ENCODE measurements at places on chromosomes 2 and 18.
A peak's percentile ranks its signal among the peaks of the same experiment; 100 is the strongest.

GRCh38 chr2:225196579-225196978, 154.3 kb upstream of the DOCK10 start:
- DNase-seq: peak; percentile 1

GRCh38 chr2:11527001-11527400, 6.8 kb upstream of the GREB1 start:
- no peak for DNase-seq

- DNase-seq: peak; percentile 87
Observed at GRCh38 chr2:162318328-162319180, at the start of gene IFIH1. Gene IFIH1, minus strand, starts transcription at chr2:162318684. Its CDS starts 377 bp downstream, at chr2:162318307.

DNA sequence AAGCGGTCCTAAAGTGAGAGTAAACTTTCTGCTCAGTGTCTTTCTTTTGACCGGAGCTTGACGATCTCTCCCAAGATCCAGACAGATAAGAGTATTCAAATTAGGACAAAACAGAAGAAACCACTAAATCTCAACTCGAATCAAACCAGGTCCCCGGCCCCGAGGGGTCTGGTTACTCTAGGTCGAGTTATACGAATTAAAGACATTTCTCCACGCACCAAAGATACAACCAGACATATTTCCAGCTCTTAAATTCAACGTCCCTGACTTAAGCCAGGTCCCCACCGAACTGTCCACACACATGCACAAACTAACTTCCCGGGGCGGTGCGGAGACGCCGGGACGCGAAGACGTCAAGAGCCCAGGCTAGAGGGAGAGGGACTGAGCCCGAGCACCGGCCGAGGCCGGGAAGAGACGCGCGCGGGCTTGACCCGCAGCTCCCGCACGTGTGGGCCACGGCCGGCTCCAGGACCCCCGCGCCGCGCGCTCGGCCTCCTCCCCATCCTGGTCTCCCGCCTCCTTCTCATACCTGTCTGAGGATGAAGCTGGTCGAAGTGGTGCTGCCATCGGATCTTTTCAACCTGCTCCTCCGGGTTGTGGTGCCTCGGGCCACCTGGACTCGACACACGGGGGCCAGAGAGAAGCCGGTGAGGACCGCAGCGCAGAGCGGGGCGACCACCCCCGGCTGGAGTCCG, 896 bp downstream of the CACNB4 start:
- DNase-seq: no peak

- DNase-seq: no peak
Observed at GRCh38 chr2:42783511-42783910, 8.9 kb downstream of the HAAO start.

DNA sequence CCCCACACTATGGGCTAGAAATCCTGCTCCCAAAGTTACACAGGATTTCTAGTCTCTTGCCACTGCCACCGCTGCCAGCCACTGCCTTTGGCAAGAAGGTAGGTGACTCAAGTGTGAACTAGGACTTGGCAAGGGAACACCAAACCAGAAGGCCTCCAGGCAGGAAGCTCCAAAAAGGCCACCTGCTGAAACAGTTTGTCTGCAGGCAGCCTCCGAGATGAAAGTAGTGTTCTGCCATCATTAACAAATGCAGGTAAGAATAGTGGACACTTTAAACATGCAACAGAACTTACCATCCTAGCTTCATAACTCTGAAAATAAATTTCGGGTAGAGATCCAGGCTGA, 3.9 kb downstream of the ANKRD44 start:
- DNase-seq: no peak

DNA sequence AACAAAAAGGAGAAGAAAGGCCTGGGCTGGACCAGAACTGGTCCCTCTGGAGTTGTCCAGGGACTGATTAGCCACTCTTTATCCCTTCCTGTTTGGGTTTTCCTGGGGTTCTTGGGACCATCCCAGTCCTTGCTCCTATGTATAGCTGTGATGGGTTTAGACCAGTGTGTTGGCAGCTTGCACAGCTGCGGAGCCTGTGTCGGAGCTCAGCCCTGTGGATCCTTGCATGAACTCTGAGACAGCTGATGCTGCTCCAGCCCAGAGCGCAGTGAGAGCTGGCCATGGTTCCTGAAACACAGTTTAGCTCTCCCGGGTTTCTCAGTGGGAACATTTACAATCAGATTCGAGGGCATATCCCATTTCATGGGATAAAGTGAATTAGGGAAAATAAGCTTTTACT, 16.9 kb downstream of the IMPA2 start:
- DNase-seq: no peak

DNA sequence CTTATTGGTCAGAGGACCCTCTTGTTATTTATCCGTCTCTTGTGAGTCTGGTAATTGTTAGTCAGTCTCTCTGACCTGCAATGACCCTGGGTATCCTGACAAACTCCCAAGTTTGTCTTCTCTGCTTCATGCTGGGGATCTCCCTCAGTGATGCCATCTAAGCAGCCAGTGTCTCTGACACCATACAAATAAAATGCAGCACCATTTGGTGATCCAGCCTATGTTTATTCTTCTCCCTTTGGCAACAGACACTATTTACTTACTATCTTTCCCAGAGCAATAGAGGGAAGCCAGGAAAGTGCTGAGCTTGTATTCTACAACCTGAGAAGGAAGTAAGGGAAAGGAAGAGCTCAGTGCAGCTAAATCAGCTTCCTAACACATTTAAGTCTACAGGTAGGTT, 15.9 kb downstream of the SERPINE2 start:
- peak; percentile 61 for DNase-seq

DNA sequence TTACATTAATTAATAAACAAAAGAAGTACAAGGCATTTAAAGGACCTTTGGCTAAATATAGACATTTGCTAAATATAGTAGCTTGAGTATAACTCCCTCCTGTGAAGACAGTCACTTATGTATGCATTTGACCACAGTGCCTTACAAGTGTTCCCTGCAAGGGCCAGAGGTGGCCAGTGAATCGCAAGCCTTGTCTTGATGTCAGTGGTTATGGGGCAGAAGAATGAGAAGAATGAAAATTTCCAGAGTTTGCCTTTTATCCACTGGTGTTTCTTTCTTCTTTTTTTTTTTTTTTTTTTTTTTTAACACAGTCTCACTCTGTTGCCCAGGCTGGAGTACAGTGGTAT, 1.8 kb downstream of the LRRFIP1 start:
- peak; percentile 53 for DNase-seq

DNA sequence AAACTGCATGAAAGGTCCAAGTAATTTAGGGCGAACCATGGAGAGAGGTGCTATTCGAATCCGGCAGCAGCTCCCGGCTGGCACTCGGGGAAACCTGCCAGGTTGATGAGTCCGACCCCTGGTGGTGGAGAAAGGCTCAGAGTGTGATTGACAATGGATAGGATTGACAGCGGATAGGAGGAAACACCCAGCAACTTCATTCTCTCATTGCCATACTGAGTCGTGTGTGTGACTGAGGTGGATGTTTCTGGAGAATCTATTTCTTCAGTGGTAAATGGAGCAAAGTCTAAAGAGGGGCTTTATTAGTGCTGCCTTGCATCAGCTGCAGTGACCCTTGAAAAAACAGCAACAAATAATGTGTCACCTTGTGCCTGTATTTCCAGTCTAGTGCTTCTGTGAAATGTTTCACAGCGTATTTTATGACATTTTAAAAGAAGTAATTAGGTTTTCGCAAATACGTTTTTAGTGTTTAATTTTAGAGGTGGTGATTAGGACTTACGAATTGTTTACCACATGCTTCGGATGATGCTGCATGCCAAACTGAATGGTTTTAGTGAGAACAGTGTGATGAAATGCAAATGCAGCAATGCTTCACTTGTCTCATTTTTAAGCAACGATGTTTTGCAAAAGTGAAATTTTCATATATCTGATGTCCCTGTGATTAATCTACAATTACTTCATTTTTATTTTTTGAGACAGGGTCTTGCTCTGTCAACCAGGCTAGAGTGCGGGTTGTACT, 102.0 kb downstream of the DCDC2C start:
- DNase-seq: no peak

DNA sequence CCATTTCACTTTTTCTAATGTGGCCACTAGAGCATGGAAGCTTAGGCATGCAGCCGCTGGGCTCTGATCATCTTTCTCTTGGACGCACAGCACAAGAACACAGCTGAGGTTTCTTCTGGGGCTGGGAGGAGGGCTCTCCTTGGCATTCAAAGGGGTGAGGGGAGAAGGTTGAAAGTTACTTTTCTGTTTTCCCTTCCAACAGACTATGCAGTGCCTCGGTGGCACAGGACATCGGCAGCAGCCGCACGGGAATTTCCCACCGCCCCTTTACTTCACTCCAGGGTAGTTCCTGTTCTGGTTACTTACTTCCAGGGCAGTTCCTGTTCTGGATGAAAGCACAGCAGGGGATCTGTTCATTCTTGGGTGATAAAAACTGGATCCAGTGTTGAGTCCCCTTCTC, 18.9 kb upstream of the MAL start:
- DNase-seq: no peak

- DNase-seq: no peak
Observed at GRCh38 chr2:120251078-120251477, 1.6 kb upstream of the RALB start.

DNA sequence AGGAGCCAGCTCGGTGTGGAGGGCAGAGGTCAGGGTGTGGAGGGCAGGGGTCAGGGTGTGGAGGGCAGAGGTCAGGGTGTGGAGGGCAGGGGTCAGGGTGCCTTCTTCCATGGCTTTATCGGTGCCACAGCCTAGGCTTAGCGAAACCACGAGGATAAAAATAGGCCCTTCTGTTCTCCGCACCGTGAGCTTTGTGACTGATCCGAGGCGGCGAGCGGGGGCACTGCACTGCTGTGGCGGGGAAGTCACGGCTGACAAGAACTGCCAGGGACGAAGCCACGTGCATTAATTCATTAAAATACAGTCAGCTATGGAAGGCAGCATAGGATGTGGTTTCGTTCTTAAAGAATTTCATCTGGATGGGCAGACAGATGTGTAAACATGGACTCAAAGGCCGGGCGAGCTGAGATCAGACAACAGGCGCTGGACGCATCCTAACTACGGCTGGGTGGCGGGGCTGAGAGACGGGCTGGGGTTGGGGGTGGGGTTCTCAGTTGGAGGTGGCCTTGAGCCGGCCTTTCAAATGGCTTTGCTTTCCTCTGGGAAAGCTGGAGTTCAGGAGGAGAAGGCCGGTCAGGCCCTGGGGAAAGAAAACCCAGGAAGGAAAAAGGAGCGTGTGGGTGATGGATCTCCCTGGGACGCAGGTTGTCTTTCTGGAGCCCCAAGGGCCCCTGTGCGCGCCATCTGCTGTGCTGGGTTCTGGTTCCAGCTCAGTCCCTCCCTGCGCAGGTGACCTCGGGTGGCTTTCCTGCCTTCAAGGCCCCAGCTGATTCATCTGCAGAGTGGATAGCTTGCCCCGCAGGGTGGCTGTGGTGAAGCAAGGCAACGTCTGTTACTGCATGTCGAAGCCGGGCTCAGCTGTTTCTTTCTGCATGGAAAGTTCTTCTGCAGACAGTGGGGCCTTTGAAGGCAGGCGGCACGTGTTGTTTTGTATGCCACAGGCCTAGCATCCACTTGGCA, 958 bp upstream of the ALLC start:
- peak; percentile 28 for DNase-seq

GRCh38 chr2:239887604-239888003, 137.5 kb downstream of the NDUFA10 start:
- no peak for DNase-seq

DNA sequence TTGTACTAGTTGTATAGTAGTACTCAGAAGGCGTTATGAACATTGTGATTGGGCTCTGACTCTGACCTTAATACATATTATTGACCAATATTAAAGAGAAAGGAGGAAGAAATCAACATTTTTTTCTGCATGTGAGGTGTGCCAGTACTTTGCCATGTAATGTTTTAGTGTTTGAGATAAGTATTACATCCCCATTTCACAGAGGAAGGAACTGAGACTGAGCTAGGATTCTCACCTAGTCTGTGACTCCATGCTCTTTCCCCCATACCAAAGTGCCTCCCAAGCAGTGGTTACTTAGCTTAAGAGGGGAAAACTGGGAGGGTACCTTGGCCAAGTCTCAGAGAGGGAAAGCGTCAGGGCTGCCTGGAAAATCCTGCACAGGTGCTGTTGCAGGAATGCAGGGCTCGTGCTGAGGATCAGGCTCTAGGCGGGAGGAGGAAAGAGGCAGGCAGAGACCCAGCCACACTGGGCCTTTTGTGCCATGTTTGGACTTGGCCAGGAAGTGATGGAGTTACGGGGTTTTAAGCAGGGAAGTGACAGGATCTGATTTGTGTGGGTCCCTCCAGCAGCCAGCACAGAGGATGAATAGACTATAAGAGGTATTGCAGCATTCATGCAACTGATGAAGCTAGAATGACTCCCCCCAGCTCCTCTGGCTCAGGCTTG, 1.7 kb downstream of the PNKD start:
- DNase-seq: no peak

GRCh38 chr18:11906926-11907874, 917 bp downstream of the MPPE1 start:
- DNase-seq: no peak

DNA sequence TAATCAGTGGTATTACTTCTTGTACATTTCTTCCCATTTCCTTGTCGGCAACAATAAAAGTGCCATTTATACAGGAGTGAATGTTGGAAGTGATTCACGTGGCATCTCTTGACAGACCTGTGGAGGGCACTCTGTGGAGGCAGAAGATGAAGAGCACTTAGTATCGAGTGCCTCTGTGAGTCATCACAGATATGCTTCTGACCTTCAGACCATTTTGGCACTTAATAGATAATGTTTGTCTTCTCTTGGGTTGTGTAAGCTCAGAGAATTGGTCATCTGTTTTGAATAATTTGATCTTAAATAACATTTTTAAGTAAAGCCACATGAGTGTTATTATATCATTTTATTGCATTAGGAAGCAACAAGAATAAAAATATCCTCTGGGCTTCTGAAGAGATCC, 305.5 kb downstream of the PTPRM start:
- peak; percentile 53 for DNase-seq

DNA sequence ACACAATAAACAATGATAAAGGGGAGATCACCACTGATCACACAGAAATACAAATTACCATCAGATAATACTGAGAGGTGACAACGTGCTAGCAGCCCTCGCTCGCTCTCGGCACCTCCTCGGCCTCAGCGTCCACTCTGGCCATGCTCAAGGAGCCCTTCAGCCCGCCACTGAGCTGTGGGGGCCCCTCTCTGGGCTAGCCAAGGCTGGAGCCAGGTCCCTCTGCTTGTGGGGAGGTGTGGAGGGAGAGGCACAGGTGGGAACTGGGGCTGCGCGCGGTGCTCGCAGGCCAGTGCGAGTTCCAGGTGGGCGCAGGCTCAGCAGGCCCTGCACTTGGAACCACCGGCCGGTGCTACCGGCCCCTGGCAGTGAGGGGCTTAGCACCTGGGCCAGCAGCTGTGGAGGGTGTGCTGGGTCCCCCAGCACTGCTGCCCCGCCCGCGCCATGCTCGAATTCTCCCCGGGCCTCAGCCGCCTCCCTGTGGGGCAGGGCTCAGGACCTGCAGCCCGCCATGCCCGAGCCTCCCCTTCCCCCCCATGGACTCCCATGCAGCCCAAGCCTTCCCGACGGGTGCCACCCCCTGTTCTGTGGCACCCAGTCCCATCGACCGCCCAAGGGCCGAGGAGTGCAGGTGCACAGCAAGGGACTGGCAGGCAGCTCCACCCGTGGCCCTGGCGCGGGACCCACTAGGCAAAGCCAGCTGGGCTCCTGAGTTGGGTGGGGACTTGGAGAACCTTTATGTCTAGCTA, 340.0 kb upstream of the GULP1 start:
- DNase-seq: no peak

GRCh38 chr2:54634021-54634420, 89.4 kb upstream of the EML6 start:
- peak; percentile 17 for DNase-seq
